ENCODE measurements at places on chromosomes 16 and 17. TPM values are rescaled to one million over a fixed set of nuclear protein-coding genes. Genes with fewer than 3 reads are reported as not detected.

Gene SLC5A10
- total RNA-seq: not detected

Gene NF1
- 33.6 TPM for total RNA-seq

Gene TNP2
- total RNA-seq: not detected

Gene RPUSD1
- total RNA-seq: 33.1 TPM

Gene KRTAP1-1
- total RNA-seq: not detected

Gene IKZF3
- not detected for total RNA-seq

Gene KRTAP9-4
- total RNA-seq: not detected
